Left colon (tissue), 2 donors: ENCODE measurements at places on chromosomes 6 and 20. TPM values are rescaled to one million over a fixed set of nuclear protein-coding genes. Genes with fewer than 3 reads are reported as not detected.

ZNF334 gene
- 2.2 TPM for total RNA-seq

- DNase-seq = no peak
Observed at GRCh38 chr6:26232940-26233648, 131.9 kb upstream of the BTN3A2 start.

DNA sequence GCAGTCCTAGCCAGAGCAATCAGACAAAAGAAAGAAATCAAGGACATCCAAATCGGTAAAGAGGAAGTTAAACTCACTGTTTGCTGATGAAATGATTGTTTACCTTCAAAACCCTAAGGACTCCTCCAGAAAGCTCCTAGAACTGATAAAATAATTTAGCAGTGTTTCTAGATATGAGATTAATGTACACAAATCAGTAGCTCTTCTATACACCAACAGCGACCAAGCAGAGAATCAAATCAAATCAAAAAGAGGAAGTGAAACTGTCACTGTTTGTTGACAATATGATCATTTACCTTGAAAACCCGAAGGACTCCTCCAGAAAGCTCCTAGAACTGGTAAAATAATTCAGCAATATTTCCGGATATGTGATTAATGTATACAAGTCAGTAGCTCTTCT lies 21.7 kb downstream of the SERPINB9 start:
- no peak for DNase-seq

- no peak for DNase-seq
Observed at GRCh38 chr20:39825950-39826349, 863.1 kb downstream of the MAFB start.

DNA sequence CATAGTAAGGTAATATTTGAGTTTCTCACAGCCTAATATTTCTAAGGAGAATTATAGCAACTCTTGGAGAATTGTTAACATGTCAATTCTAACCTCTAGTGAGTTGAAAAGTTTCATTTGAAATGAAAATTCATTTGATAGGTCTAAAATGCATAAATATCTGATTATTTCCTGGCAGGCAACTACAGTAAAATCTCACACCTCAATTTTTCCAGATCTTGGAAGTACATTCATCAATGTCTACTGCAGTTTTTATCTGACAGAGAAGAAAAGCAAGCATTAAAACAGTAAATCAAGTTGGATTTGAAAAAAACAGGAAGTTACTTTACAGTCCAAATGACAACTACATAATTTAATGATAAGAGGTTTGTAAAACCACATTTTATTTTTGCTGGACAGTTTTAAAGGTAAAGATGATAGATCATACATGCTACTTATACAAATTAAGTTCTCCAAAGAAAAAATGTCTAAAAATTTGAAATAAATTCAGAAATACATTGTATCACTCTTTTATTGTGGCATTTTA lies 631.3 kb downstream of the EYS start:
- no peak for DNase-seq
